NCI-H187 (cell line): ENCODE measurements at places on chromosomes 13 and 19.

DNA sequence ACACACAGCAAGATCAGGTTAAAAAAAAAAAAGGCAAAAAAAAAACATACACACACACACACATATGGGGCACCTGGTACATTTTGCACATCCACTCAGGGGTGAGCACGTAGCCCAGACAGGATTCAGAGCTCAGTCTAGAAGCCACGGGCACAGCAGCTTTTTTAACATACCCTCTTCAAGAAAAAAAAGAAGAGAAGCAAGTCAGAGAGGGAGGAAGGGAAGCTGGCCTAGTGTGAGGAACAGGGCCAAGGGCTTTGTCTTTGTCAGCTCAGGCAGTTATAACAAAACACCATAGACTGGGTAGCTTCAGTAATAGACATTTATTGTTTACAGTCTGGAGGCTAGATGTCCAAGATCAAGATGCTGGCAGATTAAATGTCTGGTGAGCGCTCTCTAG is 2.3 kb upstream of the TPM4 start:
- no peak for DNase-seq

- no peak for DNase-seq
Measured at GRCh38 chr13:46515803-46516202, 37.2 kb upstream of the LRCH1 start.

- no peak for DNase-seq
Measured at GRCh38 chr13:29587645-29588044, 7.8 kb downstream of the SLC7A1 start.

- no peak for DNase-seq
Measured at GRCh38 chr13:24141333-24141910, 19.1 kb upstream of the SPATA13 start.

- peak; percentile 29 for DNase-seq
Measured at GRCh38 chr13:45301263-45301662, 39.7 kb downstream of the TPT1 start.

DNA sequence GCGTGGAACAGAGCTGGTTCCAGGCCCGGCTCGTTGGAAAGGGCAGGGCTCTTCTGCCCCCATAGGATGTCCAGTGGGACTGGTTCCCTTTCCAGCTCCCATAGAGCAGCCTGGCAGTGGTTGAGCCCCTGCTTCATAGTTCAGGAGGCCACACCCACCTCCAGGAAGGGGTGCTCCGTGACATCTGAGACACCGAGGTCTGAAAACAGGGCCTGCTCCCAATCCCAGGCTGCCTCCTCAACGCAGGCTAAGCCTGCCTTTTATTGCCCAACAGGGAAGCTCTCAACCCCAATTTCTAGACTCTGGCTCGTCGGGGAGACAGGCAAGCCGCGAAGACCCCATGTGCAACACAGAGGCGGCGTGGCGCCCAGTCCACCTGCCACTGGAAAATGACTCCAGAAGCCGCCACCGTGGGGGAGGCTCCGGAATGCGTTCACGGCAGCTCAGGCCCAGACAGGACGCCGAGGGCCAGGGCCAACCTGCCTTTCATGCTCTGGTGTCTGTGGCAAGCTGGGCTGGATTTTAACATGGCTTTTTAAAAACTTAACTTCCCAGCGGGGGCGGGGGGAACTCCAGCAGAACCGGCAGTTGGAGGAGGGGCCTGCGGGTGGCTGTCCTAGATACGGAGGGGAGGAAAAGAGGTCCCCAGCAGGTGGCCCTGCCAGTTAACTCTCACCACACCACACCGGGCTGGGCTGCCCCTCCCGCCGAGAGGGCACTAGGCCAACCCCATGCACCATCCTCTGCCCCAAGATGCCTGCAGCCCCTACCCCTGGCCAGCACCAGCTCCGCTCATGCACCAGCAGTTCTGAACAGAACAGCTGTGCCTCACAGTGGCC is 17.9 kb upstream of the TINCR start:
- no peak for DNase-seq

DNA sequence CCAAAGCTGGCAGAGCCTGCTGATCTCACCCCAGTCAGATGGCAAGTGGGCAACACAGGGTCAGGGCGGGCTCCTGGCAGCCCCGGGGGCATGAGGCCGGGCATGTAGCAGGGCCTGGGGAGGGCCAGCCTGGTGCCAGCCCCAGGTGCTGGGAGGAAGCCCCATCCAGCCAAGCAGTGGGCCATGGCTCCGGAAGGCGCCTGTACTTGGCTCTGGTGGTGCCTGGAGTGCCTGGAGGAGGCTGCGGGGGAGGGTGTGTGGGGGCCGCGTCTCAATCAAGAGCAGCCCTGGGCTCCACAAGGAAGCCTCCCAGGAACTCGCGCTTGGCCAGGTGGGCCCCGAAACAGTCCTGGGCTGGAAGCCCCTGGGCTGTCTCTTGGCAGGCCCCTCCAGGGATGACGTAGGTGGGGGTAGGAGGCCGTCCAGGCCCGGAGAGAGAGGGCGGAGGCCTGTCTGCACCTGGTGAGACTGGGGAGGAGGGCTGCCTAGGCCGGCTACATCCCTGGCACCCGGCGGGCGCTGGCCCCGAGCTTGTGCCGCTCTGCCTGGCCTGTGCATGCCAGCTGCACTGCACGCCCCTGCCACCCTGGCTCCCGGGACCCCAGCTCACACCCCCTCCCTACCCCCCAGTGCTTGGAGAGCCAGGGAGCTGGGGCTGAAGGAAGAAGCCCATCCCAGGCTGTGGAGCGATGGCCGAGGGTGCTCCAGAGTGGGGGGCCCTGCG is 45.9 kb downstream of the COMP start:
- no peak for DNase-seq

DNA sequence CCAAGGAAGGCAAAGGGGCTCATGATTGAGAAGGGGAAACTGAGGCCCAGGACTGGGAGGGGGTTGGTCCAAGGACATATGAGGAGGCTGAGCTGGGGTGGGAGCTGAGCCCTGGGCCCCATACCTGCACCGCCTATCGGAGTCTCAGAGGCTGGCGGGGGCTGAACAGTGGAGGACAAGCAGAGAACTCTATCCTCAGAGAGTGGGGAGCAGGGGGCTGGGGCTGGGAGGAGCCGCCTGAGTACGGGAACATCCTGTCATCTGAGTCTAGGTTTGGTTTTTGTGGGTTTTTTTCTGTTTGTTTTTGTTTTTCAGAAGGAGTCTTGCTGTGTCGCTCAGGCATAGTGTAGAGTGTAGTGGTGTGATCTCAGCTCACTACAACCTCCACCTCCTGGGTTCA is 6.2 kb downstream of the ARRDC2 start:
- no peak for DNase-seq

DNA sequence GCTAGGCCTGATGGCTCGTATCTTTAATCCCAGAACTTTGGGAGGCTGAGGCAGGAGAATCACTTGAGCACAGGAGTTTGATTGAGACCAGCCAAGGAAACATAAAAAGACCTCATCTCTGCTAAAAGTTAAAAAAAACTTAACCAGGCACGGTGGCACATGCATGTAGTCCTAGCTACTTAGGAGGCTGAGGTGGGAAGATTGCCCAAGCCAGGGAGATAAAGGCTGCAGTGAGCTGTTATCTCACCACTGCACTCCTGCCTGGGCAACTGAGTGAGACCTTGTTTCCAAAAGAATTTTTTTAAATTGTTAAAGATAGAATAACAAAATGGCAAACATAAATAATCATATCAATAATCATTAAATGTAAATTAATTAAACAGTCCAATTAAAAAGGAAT is 365.8 kb downstream of the MTUS2 start:
- DNase-seq = no peak

DNA sequence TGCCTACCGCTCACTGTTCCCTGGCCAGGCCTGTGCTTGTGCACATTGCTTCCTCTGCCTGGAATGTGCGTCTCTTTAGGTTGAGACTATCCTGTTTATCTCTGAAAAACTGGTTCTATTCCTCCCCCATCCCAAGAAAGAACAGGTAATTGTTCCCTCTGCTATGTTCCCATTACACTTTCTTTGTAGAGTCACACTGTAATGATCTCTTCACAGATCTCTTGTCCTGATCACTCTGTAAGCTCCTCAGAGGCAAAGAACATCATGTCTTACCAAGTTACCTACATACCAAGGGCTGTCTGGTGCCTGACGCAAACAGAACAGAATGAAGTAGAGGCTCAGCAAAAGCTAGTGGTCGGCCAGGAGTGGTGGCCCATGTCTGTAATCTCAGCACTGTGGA is 40.3 kb downstream of the SPRYD7 start:
- DNase-seq = no peak

GRCh38 chr13:49540552-49540951 is 44.8 kb downstream of the PHF11 start:
- DNase-seq = no peak

DNA sequence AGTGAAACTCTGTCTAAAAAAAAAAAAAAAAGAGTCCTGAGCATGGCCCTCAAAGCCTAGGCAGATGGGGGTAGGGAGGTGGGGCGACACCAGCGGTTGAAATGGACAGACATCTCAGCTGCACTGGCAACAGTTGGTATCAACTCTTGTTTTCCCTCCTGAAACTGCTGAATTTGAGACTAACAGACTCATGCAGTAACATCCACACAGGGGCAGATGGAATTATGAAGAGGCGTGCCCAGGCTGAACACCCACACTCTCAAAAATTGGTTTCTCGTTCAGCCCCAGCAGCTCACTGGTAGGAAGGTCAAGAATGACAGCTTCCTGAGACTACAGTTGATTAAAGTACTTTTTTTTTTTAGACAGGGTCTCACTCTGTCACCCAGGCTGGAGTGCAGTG is 24.1 kb downstream of the PBX4 start:
- DNase-seq = no peak

DNA sequence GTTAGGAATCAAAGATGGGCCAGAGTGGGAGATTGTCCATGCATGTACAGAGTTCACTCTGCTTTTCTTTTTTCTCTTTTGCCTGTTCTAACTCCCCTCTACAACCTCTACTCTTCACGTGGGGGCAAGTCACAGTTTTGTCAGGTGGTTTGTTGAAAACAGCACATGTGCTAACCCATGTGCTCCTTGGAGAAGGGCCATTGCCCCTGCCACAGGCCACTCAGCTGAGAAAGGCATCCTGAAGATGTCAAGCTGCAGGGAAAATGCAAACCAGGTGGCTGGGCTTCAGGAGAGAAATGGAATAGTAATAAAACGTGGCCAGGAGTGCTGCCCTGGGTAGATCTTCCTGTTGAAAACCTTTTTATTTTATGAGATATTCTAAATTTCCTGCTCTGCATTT is 35.3 kb upstream of the SLC10A2 start:
- no peak for DNase-seq

GRCh38 chr13:33227927-33228647 is 57.5 kb downstream of the STARD13 start:
- no peak for DNase-seq

GRCh38 chr13:27541386-27541785 is 78.9 kb downstream of the LNX2 start:
- DNase-seq = no peak

- no peak for DNase-seq
Measured at GRCh38 chr19:34985249-34986022, 14.7 kb upstream of the GRAMD1A start.

- no peak for DNase-seq
Measured at GRCh38 chr13:30895773-30896172, 10.3 kb upstream of the MEDAG start.

DNA sequence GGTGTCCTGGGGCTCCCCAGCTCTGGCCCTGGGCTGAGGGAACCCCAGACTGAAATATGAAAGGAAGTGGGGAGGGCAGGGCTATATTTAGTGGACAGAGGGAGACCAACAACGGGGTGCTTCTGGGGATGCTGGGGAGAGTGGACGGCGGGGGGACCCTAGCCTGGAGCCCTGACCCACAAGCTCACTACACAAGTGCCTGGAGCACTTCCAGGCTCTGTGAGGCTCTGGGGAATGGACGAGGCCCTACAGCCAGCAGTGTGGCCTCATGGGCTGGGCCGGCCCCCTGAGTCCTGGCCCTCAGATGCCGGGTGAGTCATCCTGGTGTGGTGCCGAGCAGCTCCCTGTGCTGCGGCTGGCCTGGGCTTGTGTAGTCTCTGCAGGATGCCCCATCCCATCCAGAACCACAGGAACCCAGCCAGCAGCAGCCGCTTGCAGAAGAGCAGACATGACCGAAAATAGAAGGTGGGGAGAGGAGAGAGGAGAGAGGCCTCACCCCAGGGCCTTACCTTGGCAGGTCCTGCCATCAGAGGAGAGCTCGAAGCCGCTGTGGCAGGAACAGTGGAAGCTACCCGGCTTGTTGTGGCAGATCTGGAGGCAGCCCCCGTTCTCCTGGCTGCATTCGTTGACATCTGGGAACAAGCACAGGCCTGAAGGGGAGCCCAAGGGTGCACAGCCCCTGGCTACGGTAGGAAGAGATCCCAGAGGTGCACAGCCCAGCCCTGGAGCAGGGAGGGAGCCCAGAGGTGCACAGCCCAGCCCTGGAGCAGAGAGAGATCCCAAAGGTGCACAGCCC is 26.1 kb downstream of the GAS6 start:
- no peak for DNase-seq

GRCh38 chr19:51107406-51108065 is 673 bp downstream of the CTU1 start:
- no peak for DNase-seq

DNA sequence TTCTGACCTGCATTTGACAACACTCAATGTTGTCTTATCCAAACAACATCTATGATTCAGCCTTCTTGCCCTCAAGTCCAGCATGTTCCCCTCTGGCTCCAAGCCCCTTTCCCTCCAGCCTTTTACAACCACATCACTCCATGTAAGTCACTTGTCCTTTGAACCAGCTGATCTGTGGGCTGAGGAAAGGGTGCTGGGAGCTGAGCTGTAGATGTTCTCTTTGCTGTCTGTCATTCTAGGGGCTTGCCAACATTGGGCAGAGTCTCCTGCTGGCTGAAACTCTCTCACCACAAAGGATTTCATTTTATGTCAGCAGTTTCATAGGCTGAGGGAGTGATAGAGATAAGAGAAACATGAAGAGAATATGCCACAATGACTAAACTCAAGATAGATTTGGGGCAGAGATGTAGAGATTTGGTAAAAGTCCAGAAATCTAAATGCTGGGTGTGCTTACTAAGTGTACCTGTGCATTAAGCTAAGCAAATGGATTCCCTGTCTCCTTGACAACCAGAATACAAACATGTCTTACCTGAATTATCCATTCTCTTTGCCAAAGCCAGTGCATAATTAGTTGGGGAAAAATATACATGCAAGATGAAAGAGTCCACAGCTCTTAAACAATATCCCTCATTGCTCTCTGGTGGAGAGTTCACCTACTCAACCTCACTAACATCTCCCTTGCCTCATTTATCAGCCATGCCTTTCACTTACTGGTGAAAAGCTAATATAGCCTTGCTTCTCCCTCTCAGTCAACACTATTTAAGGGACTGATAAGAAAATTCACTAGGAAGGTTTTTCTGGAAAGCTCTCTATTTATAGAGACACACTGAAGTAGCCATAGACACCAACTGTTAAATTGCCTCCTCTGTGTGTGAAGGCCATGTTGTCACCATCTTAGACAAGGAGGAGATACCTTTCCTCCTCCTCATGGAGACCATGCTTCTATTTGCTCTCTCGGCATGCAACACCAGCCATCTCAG is 175.5 kb upstream of the SERP2 start:
- DNase-seq = no peak

- DNase-seq = no peak
Measured at GRCh38 chr13:42474954-42475353, 99.0 kb upstream of the TNFSF11 start.

DNA sequence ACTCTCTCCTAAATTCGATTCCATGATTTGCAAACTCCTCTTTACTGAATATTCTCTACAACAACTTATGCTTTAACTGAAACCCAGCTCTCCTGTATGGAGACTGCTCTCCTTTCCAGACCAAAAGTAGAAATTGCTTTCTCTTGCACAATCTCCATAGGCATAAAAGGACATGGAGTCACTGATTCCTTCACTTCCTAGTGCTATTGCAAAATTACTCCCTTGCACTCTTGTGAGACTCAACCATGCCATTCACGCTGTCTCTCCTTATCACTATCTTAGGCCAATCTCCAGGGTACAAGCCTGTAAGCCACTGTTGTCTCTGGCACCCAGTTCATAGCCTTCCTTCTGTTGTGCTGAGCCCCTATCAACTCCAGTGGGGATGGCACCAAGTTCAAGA is 30.6 kb downstream of the SERPINE3 start:
- DNase-seq = no peak
